ENCODE measurements at places on chromosomes 13 and 19.

- DNase-seq = no peak
Observed at GRCh38 chr13:40170982-40171381, 495.5 kb downstream of the FOXO1 start.

DNA sequence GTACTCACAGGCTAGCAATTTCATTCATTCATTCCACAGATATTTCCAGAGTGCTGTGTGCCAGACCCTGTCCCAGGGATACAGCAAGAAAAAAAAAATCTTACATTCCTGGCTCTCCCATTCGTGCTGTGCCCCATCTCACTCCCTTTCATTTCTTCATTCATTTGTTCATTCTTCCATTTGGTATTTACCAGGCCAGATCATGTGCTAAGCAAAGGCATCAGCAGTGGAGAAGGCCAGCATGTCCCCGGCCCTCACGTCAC is 2.3 kb downstream of the MAP3K10 start:
- DNase-seq = no peak

GRCh38 chr19:3721131-3721886 is 13.1 kb downstream of the TJP3 start:
- DNase-seq = peak; percentile 80

- DNase-seq = no peak
Observed at GRCh38 chr13:20727856-20728255, 24.4 kb downstream of the IL17D start.

DNA sequence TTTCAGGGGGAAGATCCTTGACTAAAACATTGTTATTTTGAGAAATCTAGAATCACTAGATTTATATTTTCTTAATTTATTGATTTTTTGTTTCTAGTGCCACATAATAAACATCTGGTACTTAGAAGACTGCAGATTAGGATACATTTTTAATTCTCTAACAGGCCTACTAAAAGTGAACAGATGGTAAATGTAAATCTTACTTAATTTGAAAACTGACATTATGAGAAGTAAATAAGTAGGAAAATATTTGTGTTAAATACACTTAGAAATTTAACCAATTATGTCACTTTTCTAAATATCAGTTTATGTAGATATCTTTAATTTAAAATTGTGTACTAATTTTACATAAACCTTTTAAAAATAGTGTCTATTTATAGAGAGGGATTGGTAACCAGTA is 2255.6 kb upstream of the PCDH20 start:
- no peak for DNase-seq

DNA sequence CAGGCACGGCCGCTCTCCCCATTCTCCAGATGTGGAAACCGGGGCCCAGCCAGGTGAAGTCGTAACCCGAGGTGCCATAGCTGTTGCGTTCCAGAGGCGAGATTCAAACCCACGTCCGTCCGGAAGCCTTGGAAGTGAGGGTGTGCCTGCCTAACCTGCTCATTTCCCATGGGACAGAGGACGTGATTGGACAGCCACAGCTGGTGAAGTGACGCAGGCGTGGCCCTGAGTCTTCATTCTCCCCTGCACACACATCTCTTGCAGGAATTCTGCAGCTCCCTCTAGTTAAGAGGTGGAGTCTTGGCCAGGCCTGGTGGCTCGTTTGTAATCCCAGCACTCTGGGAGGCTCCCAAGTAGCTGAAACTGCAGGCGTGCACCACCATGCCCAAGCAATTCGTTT is 16.8 kb downstream of the MEIS3 start:
- DNase-seq = no peak

DNA sequence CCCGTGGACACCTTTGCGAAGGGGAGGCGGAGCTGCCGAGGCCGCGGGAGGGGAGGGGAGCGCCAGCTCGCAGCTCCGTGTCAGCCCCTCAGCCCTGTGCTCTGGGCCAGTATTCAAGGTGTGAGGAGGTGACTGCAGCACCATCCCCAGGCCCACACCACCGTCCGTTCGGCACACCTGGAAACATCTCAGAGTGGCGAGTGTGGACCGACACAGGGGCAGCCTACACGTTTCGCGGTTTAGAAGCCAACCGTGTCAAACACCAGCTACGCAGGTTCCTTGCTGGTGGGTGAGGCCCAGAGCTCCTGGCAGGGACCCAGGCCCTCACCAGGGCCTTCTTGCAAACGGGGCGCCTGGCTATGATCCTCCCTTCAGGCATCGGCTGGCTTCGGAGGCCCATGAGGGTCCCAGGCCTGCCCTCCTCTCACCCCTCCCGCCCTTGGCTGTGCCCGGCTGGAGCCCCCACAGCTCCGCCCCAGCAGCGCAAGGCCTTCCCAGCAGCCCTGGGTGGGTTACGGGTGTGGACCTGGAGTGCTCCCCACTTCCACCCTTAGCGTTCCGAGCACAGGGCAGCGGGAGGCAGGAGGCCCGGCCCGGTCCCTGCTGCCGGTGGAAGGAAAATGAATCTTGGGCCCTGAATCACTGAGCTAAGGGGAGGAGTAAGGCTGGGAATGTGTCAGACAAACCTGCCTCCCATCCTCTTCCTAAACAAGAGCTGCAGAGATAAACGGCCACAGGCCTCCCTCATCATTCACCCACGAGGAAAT is 1.2 kb downstream of the C13orf46 start:
- no peak for DNase-seq

DNA sequence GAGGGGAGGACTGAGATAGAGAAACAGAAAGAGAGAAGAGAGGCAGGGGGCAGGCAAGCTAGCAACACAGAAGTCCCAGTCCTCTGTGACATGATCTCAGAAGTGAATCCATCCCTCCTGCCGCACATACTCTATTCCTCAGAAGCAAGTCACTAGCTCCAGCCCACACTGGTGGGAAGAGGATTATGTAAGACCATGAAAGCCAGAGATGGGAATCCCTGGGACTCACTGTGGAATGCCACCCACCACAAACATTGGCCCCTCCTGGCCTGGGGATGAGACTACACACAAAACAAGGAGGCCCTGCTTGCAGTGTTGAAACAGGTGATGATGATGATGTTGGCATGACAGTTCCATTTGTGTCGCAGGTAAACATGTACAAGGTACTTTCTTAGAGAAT is 419.9 kb downstream of the IRS2 start:
- no peak for DNase-seq

DNA sequence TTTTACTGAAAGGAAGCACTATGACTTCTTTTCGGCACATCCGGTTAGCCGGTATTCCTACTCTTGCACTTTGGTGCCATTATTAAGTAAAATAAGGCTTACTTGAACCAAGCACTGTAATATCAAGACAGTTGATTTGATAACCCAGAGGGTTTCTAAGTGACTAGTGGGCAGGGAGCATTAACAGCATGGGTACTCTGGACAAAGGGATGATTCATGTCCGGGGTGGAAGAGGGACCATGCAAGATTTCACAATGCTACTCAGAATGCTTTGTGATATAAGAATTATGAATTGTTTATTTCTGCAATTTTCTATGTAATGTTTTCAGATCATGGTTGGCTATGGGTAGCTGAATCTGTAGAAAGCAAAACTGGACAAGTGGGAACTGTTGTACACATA is 282.1 kb downstream of the TDRD3 start:
- no peak for DNase-seq

DNA sequence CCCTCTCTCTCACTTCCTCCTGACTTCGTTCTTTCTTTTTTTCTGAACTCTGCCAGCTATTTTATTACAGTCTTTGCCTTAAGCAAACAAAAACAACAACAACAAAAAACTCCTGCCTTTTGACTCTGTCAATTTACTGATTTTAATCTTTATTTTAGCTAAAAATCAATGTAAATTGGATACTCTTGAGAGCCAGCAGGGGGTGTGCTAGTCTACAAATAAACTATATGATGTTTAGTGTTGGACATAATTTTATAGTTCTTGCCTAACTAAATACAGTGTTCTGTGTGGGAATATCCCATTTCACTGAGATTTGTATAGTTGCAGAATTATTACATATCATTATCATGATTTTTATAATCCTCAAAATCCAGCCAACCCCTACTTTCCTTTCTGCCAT is 1199.9 kb upstream of the SPRY2 start:
- DNase-seq = peak; percentile 27

- no peak for DNase-seq
Observed at GRCh38 chr13:67107979-67108378, 122.2 kb downstream of the PCDH9 start.

- no peak for DNase-seq
Observed at GRCh38 chr13:101915331-101915730, 462.9 kb downstream of the ITGBL1 start.

DNA sequence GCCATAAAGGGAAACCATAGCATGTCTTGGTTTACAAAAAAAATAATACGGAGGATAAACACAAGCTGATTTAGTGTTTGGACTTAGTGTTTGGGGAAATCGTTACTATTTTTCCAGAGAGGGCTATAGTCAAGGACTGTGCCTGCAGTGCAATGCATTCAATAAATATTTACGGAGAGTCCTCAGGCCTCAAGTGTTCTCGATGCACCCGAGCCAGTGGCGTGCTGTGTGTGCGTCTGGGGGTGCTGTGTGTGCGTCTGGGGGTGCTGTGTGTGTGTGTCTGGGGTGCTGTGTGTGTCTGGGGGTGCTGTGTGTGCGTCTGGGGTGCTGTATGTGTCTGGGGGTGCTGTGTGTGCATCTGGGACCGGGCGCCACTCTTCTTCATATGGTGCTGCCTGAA is 71.7 kb upstream of the GTF3A start:
- no peak for DNase-seq

- DNase-seq = peak; percentile 32
Observed at GRCh38 chr13:31204592-31204991, 4.8 kb downstream of the B3GLCT start.

- DNase-seq = no peak
Observed at GRCh38 chr19:55544776-55545439, 435 bp downstream of the SBK3 start.

GRCh38 chr19:20662421-20663105 is 1.2 kb upstream of the ZNF626 start:
- DNase-seq = no peak

DNA sequence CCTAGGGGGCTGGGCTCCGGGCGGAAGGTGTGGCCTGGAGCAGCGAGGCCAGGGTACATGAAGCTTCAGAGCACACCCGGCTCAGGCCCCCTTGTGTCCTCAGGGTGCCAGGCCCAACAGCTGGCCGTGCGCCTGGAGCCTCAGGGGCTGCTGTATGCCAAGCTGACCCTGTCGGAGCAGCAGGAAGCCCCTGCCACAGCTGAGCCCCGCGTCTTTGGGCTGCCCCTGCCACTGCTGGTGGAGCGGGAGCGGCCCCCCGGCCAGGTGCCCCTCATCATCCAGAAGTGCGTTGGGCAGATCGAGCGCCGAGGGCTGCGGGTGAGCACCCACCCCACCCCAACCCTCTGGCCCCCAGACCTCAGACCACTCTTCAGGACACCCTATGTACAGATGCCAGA is 3.2 kb downstream of the SYDE1 start:
- no peak for DNase-seq

DNA sequence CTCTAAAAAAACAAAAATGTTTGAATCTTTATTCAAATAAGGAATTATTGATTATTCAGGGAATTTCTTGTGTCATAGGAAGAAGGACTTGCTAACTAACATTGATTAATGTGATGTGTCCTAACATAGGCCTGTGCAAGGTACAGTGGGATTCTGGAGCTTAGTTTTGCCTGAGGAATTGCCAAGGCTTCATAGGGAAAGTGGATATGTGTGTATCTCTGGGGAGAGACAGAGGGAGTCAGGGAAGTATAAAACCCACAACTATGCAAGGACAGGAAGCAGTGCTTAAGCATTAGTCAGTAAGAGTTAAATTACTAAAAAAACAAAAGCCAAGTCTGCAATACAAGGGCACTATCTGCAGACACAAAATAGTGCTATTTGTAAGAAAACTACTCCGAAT is 59.6 kb downstream of the WDFY2 start:
- DNase-seq = peak; percentile 83

DNA sequence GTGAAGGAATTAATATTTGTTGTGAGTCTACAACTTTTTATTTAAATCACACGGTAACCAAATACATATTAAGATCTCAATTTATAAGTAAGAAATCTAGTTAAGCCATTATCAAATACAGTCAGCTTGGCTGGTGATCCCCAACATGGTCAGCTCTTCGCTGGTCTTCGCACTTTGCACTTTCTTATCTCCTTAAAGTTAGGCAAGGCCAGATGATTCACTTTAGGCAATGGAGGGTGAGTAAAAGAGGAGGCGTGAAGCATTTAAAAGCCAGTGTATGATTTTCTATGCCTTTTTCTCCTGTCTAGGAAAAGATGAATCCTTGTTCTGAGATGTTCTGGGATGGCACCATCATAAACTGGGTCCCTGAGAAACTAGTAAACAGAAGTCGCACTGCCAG is 793.7 kb upstream of the ARGLU1 start:
- DNase-seq = no peak

GRCh38 chr19:11069561-11069960 is 19.7 kb upstream of the LDLR start:
- DNase-seq = no peak

- DNase-seq = peak; percentile 31
Observed at GRCh38 chr13:21616205-21616866, 12.4 kb upstream of the MICU2 start.

DNA sequence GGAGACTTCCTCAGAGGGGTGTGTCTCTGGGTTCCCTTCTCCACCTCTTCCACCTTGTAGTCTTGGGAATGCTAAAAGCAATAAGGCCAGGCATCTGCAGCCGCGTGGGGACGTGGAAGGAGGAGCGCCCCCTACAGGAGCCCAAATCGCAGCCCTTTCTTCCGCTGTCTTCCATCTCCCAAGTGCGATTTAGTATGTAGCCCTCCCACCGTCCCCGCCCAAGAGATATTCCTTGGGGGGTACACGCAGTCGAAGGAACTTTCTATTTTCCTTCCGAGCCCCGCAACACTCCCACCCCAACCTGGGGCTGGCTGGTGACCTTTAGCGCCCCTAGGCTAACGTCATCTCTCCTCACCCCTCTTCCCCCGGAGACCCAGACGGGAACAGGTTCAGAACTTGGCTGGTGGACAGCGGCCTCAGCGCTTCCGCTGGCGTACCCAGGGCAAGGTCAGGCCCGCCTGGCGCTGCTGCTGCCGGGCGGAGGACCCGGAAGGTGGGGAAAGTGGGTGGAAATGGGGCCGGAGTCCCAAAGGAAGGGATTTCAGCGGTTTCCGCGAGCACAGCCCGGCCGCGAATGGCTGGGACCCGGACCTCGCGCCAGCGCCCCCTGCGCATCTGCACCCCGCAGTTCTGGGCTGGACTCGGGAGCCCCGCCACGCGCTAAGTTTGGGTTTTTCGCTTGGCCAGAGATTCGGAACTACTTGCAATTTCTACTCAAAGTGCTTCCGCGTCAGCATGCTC is 2.1 kb upstream of the PCDH8 start:
- peak; percentile 76 for DNase-seq

DNA sequence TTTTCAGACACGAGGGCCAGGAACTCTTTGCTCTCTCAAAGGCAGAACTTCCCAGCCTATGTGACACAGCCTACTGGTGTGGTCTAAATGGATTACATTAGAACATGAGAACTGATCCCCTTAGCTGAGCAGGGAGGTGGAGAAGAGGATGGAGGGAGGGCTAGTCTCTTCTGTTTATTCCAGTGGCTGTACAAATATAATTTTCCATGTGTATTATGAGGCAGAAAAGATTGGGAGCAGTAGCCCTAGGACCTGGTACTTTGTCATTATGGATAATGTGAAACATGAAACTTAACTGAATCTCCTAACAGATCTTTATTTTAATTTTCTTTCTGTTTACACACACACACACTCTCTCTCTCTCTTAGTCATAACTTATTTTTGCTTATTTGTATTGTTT is 82.1 kb downstream of the WDFY2 start:
- DNase-seq = no peak
